Urothelium cell line (cell line): ENCODE measurements at places on chromosomes 16 and 17.

- no peak for DNase-seq
Observed at GRCh38 chr17:52106072-52106471, 52.4 kb downstream of the CA10 start.

- peak; percentile 21 for DNase-seq
Observed at GRCh38 chr16:25256695-25257469, 763 bp downstream of the ZKSCAN2 start.

- DNase-seq = no peak
Observed at GRCh38 chr17:4759776-4760236, 11.9 kb upstream of the TM4SF5 start.

- peak; percentile 69 for DNase-seq
Observed at GRCh38 chr16:80806927-80807340, 2.5 kb upstream of the CDYL2 start.

DNA sequence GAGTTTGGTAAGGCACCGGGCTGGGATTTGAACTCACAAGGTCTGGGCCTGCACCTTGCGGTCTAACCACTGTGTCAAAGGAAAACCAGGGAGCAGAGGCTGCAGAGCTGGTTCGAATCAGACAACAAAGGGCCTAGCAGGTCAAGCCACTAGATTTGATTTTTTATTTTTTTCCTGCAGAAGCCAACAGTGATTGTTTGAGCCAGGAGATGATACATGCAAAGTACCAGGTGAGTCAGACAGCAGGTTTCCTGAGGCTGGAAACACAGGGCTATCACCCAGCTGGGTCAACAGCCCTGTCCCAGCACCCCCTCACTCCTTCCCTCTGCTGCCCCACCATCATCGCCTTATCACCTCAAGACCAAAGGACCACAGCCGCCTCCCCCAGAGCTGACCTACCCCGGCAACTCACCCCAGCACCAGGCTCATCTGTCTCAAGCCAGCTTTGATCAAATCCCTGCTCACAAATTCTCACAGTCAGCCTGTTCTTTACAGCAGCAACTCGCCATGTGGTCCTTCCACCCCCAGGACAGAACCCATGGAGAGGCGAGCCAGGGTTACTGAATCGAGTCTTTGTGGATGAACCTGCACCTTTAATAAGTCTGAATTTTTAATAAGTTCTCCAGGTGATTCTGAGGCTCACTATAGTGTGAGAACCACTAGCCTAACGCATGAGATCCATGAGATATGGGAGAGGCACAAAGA, 13.0 kb upstream of the KRT19 start:
- peak; percentile 59 for DNase-seq

GRCh38 chr17:17818088-17818526, 18.7 kb downstream of the SREBF1 start:
- DNase-seq = peak; percentile 66

- no peak for DNase-seq
Observed at GRCh38 chr16:67111951-67112444, 2.3 kb downstream of the PHAF1 start.

DNA sequence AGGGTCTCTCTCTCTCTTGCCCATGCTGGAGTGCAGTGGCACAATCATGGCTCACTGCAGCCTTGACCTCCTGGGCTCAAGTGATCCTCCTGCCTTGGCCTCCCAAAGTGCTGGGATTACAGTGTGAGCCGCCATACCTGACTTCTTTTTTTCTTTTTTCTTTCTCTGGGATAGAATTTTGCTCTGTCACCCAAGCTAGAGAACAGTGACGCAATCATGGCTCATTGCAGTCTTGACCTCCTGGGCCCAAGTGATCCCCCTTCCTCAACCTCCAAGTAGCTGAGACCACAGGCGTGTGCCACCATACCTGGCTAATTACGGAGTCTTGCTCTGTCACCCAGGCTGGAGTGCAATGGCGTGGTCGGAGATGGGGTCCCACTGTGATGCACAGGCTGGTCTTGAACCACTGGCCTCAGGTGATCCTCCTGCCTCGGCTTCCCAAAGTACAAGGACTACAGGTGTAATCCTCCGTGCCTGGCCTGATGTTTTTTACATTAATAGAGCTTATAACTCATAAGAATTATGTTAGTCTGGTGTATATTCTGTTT, 76.5 kb downstream of the BCAS3 start:
- DNase-seq = no peak

GRCh38 chr16:15947983-15948509, 1.4 kb upstream of the ABCC1 start:
- DNase-seq = no peak
